Astrocyte of the hippocampus (primary cell): ENCODE measurements at places on chromosomes 11 and 22.

GRCh38 chr11:61152816-61153592, 8.2 kb downstream of the VPS37C start:
- DNase-seq: peak; percentile 86

DNA sequence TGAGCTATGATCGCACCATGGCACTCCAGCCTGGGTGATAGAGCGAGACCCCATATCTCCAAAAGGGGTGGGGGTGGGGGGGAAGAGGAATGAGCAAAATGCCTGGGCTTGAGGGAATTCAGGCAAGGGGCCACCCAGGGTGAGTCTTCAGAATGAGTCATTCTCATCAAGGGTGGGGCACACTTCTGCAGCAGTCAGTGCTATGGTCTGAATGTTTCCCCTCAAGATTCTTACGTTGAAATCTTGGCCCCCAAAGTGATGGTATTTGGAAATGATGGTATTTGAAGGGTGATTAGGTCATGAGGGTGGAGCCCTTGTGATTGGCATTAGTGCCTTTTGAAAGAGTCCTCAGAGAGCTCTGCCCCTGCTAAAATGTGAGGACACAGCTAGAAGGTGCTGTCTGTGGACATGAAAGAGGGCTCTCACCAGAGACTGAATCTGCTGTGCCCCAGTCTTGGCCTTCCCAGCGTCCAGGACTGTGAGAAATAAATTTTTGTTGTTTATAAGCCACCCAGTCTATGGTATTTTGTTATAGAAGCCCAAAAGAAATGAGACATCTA, 86.4 kb upstream of the THY1 start:
- DNase-seq: no peak

DNA sequence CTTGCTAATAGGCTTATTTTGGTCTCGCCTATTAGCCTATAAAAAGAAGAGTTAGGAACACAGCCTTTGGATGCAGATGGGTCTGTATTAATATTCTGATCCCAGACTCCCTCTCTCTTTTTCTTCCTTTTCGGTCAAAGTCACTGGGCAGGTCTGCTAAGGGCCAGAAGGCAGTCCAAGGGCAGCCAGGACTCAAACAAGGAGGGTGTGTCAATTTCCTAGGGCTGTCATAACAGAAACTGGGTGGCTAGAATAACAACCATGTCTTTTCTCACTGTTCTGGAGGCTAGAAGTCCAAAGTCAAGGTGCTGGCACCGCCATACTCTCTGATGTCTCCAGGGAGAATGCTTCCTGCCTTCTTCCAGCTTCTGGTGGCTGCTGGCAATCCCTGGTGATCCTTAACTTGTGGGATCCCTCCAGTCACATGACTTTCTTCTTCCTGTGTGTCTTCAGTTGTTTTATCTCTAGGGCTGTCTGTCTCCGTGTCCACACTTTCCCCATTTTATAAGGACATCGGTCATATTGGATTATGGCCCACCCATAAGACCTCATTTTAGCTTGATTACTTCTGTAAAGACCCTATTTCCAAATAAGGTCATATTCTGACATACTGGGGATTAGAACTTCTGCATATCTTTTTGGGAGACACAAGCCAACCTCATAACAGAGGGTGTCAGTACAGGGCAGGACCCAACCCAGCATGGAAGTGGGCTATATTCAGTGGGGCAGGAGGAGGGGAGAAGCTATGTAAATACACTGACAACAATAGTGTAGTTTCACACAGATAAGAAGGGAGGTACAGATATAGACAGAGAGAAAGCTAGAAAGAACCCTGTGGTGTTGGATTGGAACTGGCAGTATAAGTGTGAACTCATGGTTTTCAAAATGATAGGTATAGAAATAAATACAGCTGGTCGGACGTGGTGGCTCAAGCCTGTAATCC, 5.9 kb upstream of the CSF2RB start:
- DNase-seq: no peak

DNA sequence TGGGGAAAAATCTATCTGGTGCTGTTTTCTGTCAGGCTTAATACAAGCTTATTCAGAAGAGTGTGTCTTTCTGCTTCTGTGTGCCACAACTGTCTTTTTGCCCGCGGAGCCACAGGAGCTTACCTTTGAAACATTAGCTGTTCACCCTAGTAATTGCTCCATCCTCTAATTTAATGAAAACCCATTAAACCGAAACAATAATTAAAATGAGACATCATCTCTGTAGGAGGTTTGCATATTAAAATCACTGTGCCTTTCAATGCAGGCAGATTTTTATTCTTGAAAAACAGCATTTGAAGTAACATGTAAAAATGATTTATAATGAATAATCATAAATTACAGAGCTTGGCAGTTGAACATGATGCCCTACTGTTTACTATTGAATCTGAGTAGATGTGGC, 102.3 kb downstream of the NELL1 start:
- DNase-seq: no peak

GRCh38 chr11:46966773-46967172, 30.2 kb downstream of the CSTPP1 start:
- DNase-seq: no peak

DNA sequence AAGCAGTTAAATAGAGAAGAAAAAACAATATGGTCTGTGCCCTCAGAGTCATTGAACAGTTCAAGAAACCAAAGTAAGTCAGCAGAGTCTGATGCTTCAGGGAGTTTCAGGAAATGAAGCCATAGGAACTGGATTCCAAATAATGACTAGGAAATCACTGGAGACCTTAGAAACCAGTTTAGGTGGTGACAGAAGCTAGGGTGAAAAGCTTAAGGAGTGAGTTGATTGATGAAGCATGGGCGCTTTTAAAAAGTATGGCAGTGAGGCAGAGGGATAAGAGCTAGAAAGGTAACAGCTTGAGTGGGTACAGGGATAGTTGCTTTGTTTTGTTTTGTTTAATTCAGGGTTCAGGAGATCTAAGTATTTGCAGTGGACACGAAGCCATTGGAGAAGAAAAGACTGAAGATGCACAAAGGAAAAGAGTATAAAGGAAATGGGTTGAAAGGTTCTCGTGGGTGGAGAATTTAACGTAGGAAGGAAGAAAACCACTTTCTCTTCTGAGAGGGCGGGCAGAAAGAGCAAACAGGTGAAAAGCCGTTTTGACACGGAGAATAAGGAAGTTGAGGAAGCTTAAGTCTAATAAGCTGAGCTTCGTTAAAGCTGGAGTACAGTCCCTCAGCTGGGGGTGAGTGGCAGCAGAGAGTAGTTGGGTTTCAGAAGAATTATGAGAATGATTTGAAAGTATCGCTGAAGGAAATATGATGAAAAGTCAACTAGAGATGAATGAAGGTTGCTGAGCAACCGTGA, 14.8 kb downstream of the SGSM3 start:
- DNase-seq: no peak

GRCh38 chr22:22866381-22867111, 21.1 kb upstream of the IGLL5 start:
- DNase-seq: no peak

DNA sequence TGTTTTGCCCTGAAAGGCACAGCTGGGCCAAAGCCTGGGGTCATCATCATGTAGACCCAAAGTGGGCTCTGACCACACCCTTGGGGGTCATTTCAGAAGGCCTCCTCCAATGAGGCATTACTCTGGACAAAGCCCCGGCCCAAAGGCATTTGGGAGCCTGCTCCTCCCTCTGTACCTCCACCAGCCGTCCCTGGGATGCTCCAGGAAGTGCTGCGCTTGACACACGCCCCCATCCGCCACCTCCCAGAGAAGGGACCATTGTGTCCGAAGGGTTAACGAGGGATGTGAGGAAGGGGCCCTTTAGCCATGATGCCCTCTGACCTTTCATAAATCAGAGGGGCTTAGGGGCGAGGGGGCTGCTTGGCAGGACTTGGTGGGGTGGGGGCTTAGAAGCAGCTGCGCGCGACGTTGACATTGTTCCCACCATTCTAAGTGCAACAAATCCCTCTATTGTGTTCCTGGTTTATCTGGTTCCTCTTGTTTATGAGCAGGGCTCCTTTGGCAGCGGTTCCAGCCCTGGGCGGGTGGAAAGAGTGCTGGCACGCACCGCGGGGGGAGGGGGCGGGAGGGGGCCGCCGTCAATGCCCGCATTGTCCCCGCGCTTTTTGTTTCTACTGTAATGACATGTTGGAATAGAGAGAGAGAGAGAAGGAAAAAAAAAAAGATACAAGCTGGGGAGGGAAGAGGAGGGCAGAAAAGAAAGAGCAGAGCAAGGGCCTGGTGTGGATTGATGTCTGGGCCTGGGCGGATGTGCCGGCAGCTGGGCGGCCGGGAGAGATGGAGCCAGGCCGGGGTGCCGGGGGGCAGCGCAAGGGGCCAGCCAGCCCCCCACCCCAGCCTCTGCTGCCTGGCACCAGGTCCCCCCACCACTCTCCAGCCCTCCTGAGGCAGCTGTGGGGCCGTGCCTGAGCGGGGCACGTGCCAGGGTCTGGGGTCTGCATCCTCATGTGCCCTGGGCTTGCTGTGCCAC, 32.1 kb upstream of the SOX10 start:
- peak; percentile 79 for DNase-seq

DNA sequence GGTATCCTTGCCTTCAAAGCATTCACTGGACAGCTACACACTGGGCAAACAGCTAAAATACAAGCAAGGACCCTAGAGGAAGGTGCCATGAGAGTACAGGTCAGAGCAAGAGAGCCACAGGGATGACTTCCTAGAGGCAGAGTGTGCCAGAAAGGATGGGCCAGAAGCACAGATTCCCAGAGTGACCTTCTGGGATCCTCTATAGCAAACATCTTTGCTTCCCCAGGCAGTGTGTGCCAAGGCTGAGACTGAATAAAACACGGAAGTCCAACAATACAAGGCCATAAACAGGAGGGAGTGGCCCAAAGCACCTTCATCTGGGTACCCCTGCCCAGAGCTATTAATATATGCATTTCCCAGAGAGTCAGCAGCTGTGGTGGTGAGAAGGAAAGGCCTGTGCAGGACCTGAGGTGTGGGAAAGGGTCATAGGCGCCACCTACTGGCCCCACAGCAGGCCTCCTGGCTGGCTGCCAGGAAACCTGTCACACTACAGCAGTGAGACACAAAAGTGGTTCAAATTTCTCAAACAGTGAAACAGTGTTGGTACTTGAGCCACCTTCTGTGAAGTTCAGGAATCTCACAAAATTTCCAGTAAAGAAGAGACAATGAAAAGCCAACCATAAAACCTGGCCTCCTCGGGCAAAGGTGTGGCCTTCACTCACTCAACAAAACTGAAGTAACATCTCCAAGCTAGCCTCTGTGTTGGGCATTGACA, 20.3 kb downstream of the CLPB start:
- DNase-seq: peak; percentile 94

- DNase-seq: no peak
Measured at GRCh38 chr11:18703001-18703763, 4.6 kb downstream of the TMEM86A start.

DNA sequence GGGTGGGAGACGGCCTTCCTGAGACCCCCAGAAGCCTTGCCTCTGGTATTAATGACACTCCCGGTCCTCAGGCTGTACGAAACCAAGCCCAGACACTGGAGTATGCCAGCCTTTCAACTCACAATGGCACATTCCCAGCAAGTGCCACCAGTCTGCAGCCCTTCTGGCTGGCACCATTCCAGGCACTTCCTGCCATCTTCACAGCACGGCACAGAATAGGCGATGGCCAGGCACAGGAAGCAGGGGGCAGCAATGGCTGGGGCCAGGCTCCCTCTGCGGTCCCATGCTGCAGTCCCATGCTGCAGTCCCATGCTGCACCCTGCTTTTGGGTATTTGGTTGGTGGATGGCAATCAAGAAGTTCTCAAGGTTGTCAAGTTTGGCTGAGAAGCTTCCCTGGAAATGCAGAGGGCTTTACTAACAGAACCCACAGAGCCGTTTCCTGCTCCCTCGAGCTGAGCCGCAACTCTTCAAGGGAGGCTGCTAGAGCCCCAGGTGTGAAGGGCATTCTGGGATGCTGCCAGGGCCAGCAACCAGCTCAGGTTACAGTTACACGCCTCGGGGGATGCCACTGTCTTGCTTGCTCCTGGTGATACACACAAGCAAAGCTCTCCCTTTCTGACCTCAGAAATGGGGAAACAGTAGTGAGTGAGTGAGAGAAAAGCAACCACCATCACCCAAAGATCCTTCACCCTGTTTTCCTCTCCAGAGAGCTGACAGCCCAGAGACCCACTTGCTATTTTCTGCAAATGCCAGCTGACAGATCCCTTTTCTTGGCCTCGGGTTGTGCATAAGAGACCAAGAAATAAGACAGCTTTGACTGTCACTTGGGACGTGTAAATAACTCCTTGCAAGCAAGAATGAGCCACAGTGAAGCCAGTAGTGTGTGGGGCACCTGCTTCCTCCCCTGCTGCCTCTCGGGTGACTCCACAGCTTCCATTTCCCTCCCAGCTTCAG, 23.9 kb downstream of the LRFN4 start:
- no peak for DNase-seq

DNA sequence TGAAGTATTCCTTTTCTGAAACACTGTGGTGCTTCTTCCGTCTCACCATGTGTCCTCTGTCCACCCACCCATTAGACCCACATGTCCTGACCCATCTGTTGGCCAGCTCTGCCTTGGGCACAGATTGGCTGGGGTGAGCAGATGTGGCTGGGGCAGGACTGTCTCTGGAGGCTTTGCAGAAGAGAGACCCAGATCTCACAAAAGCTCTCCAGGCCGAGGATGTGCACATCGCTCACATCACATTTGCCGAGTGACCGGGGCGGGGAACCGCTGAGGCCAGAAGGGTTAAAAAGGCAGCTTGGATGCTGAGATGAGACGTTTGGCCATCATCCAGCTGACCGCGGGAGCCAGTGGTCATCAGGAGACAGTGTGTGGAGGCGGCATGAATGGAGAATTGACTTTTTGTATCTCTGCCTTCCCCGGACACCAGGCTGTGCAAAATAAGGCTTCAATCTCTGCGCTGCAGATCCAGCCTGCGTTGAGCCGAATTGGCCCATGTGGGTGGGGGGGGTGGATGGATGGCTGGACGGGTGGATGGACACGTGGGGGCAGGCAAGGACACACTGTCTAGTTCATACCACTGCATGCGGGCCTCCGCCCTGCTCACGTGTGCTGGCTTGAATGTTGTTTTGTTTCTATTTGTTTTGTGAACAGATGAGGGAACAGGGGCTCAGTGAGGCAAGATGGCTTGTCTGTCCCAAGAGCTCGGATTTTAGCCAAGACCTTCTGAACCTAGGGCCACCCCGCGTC, 6.1 kb downstream of the IFITM10 start:
- no peak for DNase-seq

DNA sequence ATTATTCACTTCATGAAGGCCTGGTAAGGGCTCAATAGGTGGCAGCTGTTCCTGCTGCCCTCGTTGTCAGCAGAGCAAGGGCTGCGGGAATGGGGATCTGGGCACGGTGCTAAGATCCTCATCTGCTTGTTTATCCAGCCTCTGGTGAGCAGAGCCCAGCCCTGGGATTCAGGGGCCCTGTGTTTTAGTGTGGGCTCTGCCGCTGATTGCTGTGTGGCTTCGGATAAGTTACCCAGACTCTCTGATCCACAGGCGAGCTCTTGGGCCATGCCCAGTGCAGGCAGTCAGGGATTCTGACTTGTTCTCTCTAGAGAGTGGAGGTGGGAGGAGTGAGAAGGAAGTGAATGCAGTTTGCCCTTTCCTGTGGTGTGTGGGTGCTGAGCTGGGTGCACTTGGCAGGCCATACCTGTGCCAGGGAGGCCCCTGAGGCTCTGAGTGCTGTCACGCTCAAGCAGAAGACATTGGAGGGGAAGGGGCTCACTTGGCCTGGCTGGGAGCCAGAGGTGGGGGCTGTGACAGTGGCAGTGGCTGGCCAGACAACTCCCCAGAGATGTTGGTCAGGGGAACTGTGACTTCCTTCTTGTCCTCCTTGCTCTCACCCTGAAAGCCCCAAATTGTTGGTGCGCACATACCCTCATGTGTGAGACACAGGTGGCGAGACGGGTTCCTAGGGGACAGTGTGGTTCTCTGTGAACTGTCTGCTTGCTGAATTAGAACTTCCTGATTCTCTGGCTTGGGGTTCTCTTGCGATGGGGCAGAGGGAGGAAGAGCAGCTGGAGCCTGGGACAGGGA, 43.7 kb downstream of the CD82 start:
- DNase-seq: no peak

- no peak for DNase-seq
Measured at GRCh38 chr11:2383852-2384804, 7.0 kb downstream of the CD81 start.
